ENCODE measurements at places on chromosomes 3 and 15. TPM values are rescaled to one million over a fixed set of nuclear protein-coding genes. Genes with fewer than 3 reads are reported as not detected.
A peak's percentile ranks its signal among the peaks of the same experiment; 100 is the strongest.

- no peak for DNase-seq
Measured at GRCh38 chr3:160184655-160185054, 40.6 kb upstream of the C3orf80 start.

- no peak for DNase-seq
Measured at GRCh38 chr3:141305436-141305835, 62.9 kb upstream of the ZBTB38 start.

GRCh38 chr3:20396335-20396734 lies 210.3 kb upstream of the SGO1 start:
- no peak for DNase-seq

DNA sequence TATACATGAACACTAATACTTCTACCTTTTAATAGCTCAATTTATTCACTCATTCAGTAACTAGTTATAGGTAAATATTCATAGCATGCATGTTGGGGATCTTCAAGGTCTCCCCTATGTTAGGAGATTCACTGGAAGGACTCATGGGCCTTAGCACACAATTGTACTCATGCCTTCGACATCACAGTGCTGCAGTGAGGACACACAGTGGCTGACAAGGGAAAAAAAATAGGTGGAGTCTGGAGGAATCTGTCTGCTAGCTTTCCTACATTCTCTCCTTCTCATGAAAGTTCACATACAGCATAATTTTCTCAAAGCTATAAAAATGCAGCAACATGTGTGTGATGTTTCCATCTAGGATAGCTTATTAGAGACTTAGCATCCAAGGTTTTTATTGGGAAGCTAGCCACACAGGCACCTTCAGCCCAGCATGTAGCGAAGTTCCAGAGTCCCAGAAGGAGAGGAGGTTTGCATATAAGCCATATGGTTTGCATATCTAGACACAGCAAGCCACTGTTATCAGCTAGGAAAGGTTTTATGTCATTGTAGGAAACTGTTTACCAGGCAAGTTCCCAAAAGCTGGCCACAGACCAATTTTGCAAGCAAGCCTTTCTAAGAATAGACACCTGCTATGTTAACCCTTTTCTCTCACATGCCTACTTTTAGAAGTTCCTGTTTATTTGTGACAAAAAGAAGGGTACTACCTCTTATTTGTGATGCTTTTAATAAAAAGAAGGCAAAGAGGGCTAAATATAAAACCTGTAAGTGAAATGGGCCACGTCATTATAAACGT lies 46.4 kb downstream of the MORC1 start:
- no peak for DNase-seq

DNA sequence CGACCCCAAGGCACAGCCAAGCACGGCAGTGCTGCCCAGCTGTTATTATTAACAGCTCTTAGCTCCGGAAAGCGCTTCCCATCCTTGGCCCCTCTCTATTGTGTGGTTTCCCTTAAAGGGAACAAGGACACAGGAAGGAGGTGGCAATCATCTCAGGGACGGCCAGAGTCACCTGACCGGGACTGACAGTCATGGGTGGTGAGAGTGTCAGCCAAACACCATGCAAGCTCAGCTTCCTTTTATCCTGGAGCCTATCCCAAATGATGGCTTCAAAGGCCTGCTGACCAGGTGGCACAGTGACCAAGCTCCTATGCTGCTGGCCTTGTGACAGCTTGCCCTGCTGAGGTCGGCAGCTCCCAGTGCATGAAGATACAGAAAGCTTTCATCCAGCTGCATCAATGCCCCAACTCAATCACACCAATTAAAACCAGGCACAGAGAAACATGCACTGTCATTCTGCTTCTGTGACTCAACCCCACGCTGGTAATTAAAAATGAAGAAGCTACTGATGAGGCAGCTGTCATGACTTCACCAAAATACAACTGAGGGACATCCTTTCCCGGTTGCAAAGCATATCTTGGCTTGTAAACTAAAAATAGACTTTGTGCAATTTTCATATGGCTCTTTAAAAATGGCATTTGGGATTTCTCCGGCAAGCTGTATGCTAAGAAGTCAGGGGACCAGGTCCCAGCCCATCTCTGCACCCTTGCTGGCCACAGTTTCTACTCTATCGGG lies 34.0 kb downstream of the PCSK6 start:
- peak; percentile 74 for DNase-seq

GRCh38 chr3:124886168-124887056 lies 753 bp downstream of the ITGB5 start:
- peak; percentile 70 for DNase-seq

GRCh38 chr3:153734777-153735551 lies 386.2 kb upstream of the ARHGEF26 start:
- DNase-seq: no peak

- no peak for DNase-seq
Measured at GRCh38 chr3:123818921-123819429, 65.2 kb downstream of the MYLK start.

GRCh38 chr3:179093807-179094206 lies 22.2 kb upstream of the ZMAT3 start:
- no peak for DNase-seq

GRCh38 chr3:98026425-98027084 lies 8.6 kb downstream of the GABRR3 start:
- no peak for DNase-seq

GRCh38 chr3:122146466-122146865 lies 37.0 kb upstream of the CASR start:
- no peak for DNase-seq

GRCh38 chr15:93333796-93334195 lies 244.8 kb upstream of the RGMA start:
- no peak for DNase-seq

The CCR2 gene
- polyA plus RNA-seq: 0.57 TPM

The PLA1A gene
- polyA plus RNA-seq: 1.4 TPM

The MYLK gene
- polyA plus RNA-seq: 47.9 TPM

The PPP1R14D gene
- not detected for polyA plus RNA-seq

The TMEM158 gene
- 5.5 TPM for polyA plus RNA-seq

All from adrenal gland (tissue), 19 donors.